ENCODE measurements at places on chromosomes 7 and 10. TPM values are rescaled to one million over a fixed set of nuclear protein-coding genes. Genes with fewer than 3 reads are reported as not detected.

The SPDYE6 gene
- not detected for total RNA-seq

The HMX2 gene
- not detected for total RNA-seq

The NUTM2B gene
- total RNA-seq, result 0.75 TPM

The MMP21 gene
- total RNA-seq, result 0.18 TPM

GRCh38 chr7:116426428-116427156 lies 72.9 kb upstream of the CAV2 start:
- H3K36me3 ChIP-seq, result no peaks in the 10 kb centered on the region
- H3K27me3 ChIP-seq, result no peaks in the 10 kb centered on the region
- peak; percentile 63 for DNase-seq
- H3K4me3 ChIP-seq, result no peak overlapping the region
- peak overlapping the region; percentile 31 for H3K27ac ChIP-seq
- H3K4me1 ChIP-seq, result no peaks in the 10 kb centered on the region

DNA sequence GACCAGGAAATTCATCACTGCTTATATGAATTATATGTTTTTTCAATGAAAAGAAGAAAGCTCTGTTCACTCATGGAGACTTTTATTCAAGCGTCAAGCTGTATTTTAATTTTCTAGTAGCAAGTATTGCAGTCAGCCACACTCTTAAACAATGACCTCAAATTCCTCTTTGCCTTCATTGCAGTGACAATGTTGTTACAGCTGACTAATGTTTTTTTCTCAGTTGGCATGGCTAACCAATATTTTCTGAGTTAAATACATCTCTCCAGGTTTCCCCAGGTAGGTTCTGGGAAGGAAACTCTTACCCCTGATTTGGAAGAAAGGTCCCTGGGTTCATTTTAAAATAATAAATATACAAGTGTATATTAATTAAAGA lies 241.5 kb downstream of the WDR11 start:
- peaks cover 15% of the 10 kb centered on the region for H3K27me3 ChIP-seq
- no peaks in the 10 kb centered on the region for H3K4me1 ChIP-seq
- H3K4me3 ChIP-seq, result no peak overlapping the region

DNA sequence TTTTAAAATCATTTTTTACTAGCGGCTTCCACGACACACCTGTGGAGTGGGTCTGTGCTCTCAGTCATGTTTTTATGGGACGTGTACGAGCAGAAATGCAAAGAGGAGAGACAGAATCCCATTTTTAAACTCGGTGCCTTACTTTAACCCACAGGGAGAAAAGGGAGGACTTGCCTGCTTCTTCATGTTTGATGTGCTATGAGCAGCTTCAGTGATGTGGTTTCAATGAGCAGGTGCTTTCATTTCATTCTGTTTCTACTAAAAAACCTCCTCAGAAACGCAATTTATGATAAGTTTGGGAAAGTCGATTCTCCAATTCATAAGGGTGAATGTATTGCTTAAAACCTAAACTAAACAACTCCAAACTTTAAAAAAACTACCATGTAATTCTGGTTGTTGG lies 537.2 kb downstream of the GATA3 start:
- no peaks in the 10 kb centered on the region for H3K27me3 ChIP-seq
- H3K27ac ChIP-seq, result no peak overlapping the region
- no peaks in the 10 kb centered on the region for H3K36me3 ChIP-seq
- H3K4me1 ChIP-seq, result no peaks in the 10 kb centered on the region
- H3K4me3 ChIP-seq, result no peak overlapping the region

- H3K4me3 ChIP-seq, result no peak overlapping the region
- H3K4me1 ChIP-seq, result peaks cover 3% of the 10 kb centered on the region
- peaks cover 4% of the 10 kb centered on the region for H3K27me3 ChIP-seq
Measured at GRCh38 chr7:104848138-104848990, 165.6 kb upstream of the KMT2E start.

DNA sequence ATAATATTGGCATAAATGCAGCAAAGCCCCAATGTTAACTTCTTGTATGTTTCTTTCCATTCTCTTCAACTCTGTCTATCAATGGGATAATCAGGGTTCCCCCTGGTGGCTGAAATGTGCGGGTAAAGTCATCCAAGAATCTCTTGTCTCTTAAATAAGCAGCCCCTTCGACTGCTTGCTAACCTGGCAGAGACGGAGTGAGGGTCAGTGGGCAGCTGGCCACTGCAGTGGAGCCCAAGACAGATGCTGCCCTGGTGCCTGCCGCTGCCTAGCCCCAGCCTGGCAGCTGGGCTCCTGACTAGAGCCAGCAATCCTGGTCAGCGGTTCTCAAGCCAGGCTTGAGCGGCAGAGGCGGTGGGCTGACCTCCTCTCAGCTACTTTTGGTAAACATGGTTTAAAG lies 248.9 kb downstream of the COBL start:
- H3K36me3 ChIP-seq, result no peaks in the 10 kb centered on the region
- peaks cover 7% of the 10 kb centered on the region for H3K4me1 ChIP-seq
- H3K27me3 ChIP-seq, result no peaks in the 10 kb centered on the region

GRCh38 chr7:135718794-135719437 lies 9.1 kb downstream of the SLC13A4 start:
- no peaks in the 10 kb centered on the region for H3K36me3 ChIP-seq
- peaks cover 35% of the 10 kb centered on the region for H3K27me3 ChIP-seq
- H3K27ac ChIP-seq, result no peak overlapping the region

DNA sequence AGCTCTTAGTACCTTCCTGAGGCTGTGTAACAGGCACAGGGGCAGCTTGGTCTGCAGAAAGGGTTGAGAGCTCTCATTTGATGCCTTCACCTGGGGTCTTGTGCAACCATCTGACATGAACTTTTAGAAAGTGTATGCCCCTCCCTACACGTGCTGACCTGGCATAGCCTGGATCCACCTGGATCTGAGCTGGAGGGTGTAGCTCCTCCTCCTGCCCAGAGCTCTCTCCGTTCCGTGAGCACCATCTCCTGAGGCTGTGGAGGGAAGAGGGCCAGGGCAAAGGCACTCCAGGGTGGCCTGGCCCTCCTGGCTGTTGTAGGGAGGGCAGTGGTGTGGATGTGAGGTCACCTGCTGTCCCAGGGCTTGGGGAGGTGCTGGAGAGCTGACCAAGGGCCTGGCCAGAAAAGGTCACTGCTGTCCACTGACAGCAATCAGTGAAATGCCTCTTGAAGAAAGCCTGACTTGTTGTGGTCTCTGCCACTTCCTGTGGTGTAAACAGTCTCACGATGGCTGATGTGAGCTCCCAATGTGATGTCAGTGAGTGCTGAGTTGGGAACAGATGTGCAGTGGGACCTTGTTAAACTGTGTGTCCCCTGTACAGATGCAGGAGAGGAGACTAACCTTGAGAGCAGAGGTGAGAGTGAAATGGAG lies 23.0 kb downstream of the AMZ1 start:
- H3K4me3 ChIP-seq, result no peak overlapping the region
- H3K36me3 ChIP-seq, result peaks cover 7% of the 10 kb centered on the region
- DNase-seq, result no peak
- H3K27ac ChIP-seq, result no peak overlapping the region
- no peaks in the 10 kb centered on the region for H3K27me3 ChIP-seq

DNA sequence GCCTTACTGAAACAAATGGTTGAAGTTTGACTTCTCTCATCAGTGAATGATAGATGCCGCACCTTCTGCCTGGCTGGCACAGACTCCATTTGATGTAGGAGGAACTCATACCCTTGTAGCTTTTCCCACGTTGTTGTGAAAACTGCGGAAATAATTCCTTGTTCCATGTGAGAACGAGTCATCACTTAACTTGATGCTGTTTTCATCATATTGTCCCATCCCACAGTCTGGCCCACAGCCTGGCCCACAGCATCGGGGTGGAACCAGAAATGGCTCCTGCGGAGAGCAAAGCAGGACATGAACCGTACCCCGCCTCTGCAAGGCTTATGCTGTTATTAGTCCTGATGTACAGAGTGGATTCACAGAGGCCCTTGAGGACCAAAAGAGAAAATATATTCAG lies 587.0 kb downstream of the SDK1 start:
- H3K36me3 ChIP-seq, result no peaks in the 10 kb centered on the region
- no peak overlapping the region for H3K4me3 ChIP-seq
- no peaks in the 10 kb centered on the region for H3K27me3 ChIP-seq
- no peak for DNase-seq
- H3K27ac ChIP-seq, result no peak overlapping the region
- H3K4me1 ChIP-seq, result peaks cover 18% of the 10 kb centered on the region

DNA sequence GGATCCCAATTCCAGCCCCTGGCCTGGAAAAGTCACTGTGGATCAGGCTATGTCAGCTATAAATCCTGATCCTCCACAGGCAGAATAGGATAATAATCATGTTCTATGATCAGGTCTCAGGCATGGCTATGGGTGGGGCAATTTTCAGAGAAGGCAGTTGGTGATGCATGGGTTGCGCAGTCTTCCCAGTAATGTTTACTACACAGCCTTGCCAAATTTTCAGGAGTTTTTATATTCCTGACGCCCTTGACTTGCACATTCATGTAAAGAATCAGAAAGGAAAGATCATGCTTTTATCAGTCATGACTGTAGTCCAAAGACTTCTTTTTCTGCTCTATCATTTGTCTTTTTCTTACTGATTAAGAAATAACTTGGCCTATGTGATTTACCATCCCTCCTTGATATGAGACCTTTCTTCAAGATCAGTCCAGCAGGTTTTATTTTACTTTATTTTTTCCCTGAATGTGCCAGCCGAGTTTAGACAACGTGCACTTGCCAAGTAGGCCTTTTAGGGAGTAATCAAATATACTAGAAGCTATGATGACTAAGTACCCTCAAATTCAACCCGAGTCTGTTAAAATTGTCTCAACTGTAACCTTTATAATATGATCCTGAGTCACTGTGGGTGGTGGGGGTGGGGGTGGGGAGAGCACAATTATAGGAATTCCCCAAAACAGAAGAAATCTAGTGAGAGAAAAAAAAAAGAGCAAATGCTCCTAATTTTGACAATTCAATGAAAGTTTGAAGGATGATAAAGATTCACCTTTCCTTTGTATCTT lies 31.9 kb downstream of the ARL4A start:
- no peaks in the 10 kb centered on the region for H3K27me3 ChIP-seq
- no peaks in the 10 kb centered on the region for H3K36me3 ChIP-seq
- peaks cover 19% of the 10 kb centered on the region for H3K4me1 ChIP-seq
- peak; percentile 60 for DNase-seq
